Left cardiac atrium (tissue), 4 donors: ENCODE measurements at places on chromosomes 12 and 14. TPM values are rescaled to one million over a fixed set of nuclear protein-coding genes. Genes with fewer than 3 reads are reported as not detected.

Gene SYNDIG1L
- total RNA-seq: 0.24 TPM

Gene ANKRD33
- not detected for total RNA-seq

Gene SLC6A15
- not detected for total RNA-seq

Gene FAM181A
- total RNA-seq: not detected

Gene MAP3K9
- total RNA-seq: 2.7 TPM

Gene CLECL1
- total RNA-seq: 1.2 TPM

Gene TEDC1
- 5.9 TPM for total RNA-seq

Gene IQSEC3
- 4.0 TPM for total RNA-seq

Gene MYO1H
- total RNA-seq: 0.91 TPM

Gene RERG
- 7.3 TPM for total RNA-seq

Gene RPL10L
- total RNA-seq: not detected

Gene DLK1
- not detected for total RNA-seq

GRCh38 chr12:42296503-42297109 is 29.3 kb downstream of the ZCRB1 start:
- no peak for DNase-seq

DNA sequence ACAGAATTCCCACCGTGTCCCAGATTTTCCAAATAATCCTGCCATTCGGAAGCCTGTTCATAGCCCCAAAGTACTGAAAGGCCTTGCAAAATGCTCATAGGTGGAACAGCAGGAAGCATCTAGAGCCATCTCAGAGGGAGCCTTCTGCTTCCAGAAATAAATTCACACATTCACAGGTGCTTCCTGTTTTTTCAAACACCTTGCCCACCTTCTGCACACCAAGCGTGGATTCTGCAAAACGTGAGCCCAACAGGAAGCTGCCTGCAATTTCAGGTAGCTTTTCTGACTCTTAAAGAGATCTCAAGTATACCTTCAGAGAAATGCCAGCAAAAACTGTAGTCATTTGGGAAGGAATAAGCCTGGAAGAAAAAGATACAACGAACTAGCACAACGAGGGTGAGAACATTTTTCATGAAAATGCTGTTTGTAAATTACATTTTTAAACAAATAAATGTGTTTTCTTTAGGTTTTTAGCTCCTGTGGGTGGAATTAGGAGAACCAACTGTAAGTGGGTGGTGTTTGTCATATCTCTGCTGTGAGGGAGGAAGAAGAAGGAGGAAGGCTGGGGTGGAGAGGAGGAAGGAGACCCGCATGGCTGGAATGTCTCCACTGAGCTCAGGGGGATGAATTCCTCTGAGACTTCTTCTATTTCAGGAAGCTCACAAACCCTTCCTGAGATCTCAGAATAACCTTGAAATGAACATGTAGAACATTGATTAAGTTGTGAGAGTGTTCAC is at the start of gene IFNG-AS1:
IFNG-AS1 (plus strand) TSS at position 264 of the 737 bp plus-strand sequence.
- DNase-seq: no peak

GRCh38 chr12:55039395-55040354 is 19.9 kb downstream of the NEUROD4 start:
- DNase-seq: no peak

- no peak for DNase-seq
Observed at GRCh38 chr12:11745113-11745512, 95.6 kb downstream of the ETV6 start.

- DNase-seq: no peak
Observed at GRCh38 chr12:95231190-95231589, 13.6 kb downstream of the VEZT start.

- DNase-seq: no peak
Observed at GRCh38 chr12:64065881-64066451, 156.1 kb downstream of the KICS2 start.

GRCh38 chr14:24813089-24813815 is 179.3 kb upstream of the GZMB start:
- no peak for DNase-seq

DNA sequence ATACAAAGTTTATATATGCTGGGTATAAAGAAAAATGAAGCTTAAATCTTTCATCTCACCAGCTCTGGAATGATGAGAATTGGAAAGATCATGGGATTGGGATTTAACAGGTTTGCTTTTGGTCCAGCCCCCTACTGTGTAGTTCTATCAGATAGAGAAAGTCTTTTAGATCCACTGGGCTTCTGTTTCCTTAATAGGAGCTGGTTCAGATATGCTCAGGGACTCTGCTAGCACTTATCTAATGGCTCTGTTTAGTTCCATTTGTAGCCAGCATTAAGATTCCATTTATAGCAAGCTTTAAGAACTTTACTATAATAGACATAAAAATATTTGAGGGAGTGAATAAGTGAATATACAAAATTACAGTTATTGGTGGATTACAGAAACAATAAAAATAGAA is 42.6 kb downstream of the UTP20 start:
- DNase-seq: no peak

DNA sequence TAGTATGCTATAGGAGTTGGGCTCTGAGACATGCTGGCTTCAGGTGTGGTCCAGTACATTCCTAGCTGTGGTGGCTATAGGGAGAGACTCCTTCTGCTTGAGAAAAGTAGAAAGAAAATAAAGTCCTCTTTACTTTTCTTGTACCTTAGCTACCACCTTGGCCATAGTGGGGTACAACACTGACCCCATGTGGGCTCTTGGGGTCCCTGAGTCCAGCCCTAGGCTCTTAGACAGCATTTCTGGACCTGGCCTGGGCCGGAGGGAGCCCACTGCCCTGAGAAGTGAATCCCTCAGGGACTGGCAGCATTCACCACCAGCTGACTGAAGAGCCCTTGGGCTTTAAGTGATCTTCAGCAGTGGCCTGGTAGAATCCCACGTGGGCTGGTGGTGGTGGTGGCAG is 143.1 kb downstream of the SYT10 start:
- DNase-seq: no peak

- DNase-seq: no peak
Observed at GRCh38 chr12:19316425-19316824, 122.9 kb upstream of the AEBP2 start.

GRCh38 chr14:71467361-71467811 is 464.8 kb upstream of the RGS6 start:
- DNase-seq: no peak

GRCh38 chr12:118827606-118828005 is 153.7 kb upstream of the SRRM4 start:
- DNase-seq: no peak

DNA sequence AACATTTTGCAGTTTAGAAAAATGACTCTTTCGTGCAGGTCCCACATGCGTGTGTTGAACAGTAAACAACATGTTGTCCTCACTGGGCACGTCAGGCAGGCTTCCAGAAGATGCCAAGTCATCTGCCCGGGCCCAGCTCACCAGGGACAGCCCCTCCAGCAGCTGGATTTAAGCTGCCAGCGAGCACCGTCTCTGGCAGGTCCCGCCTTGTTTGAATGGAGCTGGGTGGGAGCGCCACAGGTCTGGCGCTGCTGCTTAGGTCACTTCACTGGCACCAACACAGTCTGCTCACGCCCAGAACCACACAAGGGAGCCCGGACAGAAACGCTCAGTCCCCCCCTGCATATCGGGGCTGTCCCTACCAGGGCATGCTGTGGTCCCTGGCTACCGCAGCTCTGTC is 33.1 kb upstream of the MMP17 start:
- no peak for DNase-seq

DNA sequence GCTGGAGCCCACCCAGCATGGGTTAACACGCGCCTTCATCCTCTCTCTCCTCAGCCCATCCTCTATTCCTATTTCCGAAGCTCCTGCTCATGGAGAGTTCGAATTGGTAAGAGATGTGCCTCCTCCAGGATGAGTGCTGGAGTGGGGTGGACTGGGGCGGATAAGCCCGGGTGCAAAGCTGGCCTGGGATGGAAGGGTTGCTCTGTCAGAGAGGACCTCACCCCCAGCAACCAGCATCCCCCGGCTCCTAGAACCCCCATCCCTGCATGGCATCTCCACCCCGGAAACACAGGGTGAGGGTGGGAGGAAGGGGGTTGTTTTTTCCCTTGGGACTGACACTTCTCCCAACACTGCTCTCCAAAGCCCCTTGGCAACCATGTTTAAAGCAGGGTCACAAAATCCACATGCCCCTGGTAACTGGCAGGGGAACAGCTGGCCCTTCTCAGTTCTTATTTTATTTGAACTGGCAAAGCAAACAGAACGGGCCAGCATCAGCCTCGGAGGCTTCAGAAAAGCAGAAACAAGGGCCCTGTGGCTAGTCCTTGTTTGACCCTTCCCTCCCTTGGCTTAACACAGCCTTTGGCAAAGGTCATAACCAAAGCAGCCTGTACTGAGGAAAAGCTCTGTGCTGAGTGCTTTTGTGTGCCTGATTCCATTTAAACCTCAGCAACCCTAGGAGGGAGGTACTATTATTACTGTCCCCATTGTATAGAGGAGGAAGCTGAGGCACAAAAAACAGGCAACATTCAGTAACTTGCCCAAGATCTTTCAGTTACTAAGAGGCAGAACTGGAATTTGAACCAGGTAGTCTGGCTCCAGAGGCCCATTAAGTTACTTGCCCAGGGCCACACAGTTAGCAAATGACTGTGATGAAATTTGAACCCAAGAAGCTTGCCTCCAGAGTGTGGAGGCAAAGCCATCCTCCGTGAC is 4.2 kb downstream of the GSTZ1 start:
- no peak for DNase-seq

DNA sequence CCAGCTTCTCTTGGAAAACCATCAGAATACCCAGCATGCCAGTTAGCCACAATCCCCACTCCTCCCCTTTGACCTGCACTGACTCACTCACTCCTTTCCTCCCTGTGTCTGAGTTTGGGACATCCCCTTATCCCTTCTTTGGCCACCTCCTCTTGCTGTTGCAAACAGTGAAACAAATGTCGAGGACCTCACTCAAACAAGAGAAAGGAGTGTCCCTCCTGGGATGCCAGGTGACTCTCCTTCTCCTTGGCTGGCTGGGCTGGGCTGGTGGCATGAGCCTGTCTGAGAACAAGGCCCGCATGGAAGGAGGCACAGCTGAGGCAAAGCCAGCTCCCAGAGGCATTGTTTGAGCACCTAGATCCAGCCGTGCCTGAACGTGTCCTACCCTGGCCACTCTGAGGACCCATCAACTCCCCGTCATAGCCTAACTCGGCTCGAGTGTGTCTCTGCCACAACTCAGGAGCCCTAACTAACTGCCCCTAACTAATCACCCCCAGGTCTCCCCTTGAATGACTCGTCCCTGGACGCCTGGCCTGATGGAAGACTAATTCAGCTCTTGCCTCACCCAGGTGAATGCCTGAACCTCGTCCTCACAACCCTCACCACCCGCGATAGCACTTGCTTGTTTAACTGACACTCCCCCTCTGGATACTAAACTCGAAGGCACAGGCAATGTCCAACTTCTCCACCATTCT is 43.0 kb downstream of the NCOR2 start:
- no peak for DNase-seq

GRCh38 chr12:76250256-76250655 is 98.0 kb downstream of the BBS10 start:
- no peak for DNase-seq

- DNase-seq: no peak
Observed at GRCh38 chr12:102462795-102463465, 17.4 kb downstream of the IGF1 start.

- no peak for DNase-seq
Observed at GRCh38 chr12:88615490-88615889, 35.2 kb upstream of the KITLG start.

DNA sequence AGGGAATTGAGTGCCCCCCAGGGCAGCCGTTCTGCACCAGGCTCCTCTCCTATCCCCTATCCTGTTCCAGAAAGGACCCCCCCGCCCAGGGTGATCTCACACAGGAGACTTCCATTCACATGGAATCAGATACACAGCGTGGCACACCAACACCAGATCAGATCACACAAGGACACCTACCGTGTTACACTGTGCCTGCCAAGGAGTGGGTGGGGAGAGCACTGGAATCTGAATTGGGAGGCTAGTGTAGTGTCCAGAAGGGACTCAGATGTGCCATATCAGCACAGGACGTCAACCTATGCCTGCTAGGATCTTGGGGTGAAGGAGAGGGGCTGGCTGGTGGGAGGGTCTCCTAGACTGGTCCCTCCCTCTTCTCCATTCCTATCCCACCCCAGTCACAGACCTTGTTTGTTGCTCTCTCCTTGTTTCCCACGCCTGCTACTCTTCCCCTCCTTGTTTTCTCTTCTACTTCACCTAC is 2.3 kb downstream of the PTMS start:
- no peak for DNase-seq

DNA sequence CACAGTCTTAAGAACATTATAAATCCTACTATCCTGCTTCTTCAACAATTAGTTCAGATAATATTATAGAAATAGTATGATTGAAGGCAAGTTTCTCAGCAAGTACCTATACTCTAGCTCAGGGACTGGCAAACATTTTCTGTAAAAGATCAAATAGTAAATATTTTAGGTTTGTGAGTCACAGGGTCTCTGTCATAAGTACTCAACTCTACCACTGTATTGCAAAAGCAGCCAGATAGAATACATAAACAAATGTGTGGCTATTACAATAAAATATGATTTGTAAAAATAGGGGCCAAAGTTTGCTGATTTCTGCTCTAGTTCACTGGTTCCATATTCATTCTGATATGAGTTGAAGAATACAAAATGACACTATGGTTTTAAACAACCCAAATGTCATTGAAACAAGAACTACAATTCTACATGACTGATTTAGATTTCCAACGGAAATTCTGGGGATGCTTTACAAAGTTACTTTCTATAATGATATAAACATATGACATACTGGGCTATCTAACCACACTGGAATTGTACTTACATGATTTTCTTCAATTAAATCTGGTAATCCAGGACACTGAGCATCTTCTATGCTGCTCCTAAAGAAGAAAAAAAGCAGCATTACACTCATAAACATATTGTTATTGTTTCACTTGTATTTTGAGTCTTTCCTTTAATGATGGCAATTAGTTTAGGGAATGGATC is 23.2 kb downstream of the LGALS3 start:
- no peak for DNase-seq

GRCh38 chr14:93160353-93160801 is 24.3 kb downstream of the MOAP1 start:
- no peak for DNase-seq
